Activated T-cell treated with anti-CD3 and anti-CD28 coated beads, Interleukin-2, amount 50 U/mL, for 72 hours (primary cell): ENCODE measurements at places on chromosomes 4 and X.
A peak's percentile ranks its signal among the peaks of the same experiment; 100 is the strongest.

DNA sequence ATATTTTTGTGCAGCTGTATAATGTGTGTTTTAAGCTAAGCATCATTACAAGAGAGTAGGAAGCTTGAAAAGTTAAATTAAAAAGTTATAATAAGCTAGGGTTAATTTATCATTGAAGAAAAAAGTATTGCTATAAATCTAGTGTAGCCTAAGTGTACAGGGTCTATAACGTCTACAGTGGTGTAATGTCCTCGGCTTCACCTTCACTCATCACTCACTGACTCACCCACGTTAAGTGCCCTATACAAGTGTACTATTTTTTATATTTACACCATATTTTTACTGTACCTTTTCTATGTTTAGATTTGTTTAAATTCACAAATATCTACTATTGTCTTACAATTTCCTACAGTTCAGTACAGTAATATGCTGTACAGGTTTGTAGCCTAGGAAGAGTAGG is 23.5 kb downstream of the ARAP2 start:
- DNase-seq = no peak

DNA sequence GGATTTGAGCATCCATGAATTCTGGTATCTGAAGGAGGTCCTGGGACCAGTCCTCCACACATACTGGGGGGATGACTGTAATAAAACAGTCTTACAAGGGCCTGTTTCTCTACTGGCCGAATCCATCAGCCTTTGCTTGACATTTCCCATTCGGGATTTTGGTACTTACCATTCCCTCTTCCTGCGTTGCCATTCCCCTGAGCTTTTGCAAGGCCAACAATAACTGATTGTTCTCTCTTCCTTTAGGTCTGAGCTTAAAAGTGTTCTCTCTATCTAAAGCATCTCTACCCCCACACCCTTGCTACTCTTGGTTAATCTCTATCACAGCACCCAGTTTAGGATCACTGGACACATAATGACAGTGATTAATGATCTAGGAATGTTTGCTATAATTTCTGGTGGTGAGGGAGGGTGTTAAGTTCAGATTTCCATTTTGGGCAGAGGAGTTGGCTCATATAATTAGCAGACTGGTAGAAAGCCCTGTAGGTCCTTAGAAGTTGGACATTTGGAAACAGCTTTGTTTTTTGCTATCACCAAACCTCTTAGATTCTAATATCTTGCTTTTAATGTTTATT is 29.4 kb downstream of the TMA16 start:
- DNase-seq = no peak

- DNase-seq = peak; percentile 77
Measured at GRCh38 chr4:1628892-1629698, 55.0 kb downstream of the FAM53A start.

- DNase-seq = no peak
Measured at GRCh38 chrX:149506349-149506748, 1.2 kb upstream of the IDS start.

DNA sequence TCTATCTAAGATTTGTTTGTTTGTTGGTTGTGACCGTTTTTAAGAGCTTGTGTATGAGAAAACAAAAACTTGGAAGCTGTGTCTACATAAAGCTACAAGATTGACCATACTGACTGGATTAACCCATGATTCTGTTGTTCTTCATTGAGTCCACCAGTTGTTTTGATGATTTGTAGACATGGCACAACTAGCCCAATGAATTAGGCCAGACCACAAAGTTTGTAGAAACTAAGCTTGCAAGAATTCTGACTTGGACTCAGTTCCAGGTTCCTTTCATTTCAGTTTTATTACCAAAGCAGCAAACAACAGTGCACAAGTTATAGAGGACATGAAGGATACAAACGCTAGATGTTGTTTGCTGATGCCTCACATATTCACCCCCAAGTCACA is 119.3 kb downstream of the RASGEF1B start:
- DNase-seq = no peak

- no peak for DNase-seq
Measured at GRCh38 chrX:131054906-131055305, 3.2 kb upstream of the ARHGAP36 start.

DNA sequence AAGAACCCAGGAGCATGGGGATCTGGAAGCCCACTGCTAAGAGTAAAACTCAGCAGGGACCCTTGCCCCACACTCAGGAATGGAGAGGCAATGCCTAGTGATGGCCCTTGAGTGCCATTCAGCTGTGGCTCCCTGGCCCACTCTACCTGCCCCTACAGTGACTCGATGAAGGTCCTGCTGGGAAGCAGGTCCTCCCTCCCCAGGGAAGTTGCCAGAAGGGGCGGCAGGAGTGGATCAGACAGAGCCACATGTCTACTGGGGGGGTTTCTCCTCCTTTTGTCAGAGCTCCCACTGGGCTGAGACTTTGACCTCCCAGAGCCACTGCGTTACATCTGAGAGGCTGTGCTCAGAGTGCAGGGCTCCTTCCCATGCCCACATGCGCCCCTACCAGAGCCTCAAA is 1.2 kb downstream of the SLC10A3 start:
- no peak for DNase-seq

GRCh38 chr4:121177246-121178137 is 13.4 kb upstream of the TNIP3 start:
- no peak for DNase-seq

GRCh38 chrX:151391722-151392121 is 5.3 kb upstream of the VMA21 start:
- no peak for DNase-seq

DNA sequence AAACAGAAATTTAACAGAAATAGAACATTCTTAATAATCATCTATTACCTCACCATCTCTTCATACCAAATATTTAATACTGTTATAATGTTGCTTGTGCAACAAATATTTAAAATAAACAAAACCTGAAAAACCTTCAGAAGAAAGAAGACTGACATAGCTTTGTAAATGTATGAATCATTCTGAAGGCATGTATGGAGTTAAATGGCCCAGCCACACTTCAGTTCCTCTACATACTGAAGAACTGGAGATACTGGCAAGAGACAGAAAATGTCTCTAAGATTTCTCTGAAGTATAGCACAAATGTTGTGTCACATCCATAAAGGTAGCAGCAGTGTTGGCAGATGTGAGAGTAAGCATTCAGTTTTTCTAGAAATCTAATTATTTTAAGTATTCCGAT is 275.3 kb upstream of the FGF13 start:
- no peak for DNase-seq

- no peak for DNase-seq
Measured at GRCh38 chr4:10051517-10052135, 30.3 kb upstream of the SLC2A9 start.

GRCh38 chr4:105430811-105431210 is 43.1 kb downstream of the PPA2 start:
- no peak for DNase-seq

DNA sequence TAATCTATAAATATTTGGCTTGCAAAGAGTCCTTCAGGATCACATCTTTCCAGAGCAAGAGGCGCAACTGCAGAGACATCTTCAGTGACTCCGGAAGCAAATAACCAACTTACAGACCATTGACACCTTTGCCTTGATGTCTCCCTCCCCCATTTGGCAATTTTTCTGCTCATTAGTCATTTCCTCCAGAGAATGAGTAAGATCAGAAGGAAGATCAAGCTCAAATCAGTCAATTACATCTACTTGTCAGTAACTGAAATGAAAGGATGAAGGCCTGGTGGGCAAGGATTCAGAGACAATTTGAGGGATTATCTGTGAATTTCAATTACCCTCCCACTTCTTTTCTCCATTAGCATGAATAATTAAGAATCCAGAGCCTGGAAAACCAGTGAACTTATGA is 665.6 kb upstream of the CPEB2 start:
- DNase-seq = no peak

- peak; percentile 39 for DNase-seq
Measured at GRCh38 chr4:145956288-145956890, 17.8 kb upstream of the ZNF827 start.

- DNase-seq = peak; percentile 23
Measured at GRCh38 chrX:46637938-46638337, 64.4 kb downstream of the CHST7 start.
